ENCODE measurements at places on chromosomes 12 and 14. TPM values are rescaled to one million over a fixed set of nuclear protein-coding genes. Genes with fewer than 3 reads are reported as not detected.
A peak's percentile ranks its signal among the peaks of the same experiment; 100 is the strongest.

GRCh38 chr12:7373226-7373625, 69.4 kb downstream of the ACSM4 start:
- no peak for DNase-seq

GRCh38 chr12:67909091-67909531, 80.1 kb upstream of the IFNG-AS1 start:
- DNase-seq, result peak; percentile 84

DNA sequence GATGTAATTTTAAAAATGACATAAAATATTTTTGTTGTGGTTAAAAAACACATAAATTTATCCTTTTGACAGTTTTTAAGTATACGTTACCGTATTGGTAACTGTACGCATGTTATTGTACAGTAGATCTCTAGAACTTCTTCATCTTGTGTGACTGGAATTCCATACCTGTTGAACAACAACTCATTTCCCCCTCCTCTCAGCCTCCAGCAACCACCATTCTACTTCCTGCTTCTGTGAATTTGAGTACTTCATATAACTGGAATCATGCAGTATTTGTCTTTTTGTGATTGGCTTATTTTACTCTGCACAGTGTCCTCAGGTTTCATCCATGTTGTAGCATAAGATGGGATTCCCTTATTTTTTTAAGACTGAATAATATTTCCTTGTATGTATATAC, 113.6 kb upstream of the ATF1 start:
- DNase-seq, result no peak

- DNase-seq, result no peak
Measured at GRCh38 chr12:52006726-52007157, at the start of gene TAMALIN. Gene TAMALIN (plus strand): TSS chr12:52006946. CDS start chr12:52007020, 74 bp downstream.

DNA sequence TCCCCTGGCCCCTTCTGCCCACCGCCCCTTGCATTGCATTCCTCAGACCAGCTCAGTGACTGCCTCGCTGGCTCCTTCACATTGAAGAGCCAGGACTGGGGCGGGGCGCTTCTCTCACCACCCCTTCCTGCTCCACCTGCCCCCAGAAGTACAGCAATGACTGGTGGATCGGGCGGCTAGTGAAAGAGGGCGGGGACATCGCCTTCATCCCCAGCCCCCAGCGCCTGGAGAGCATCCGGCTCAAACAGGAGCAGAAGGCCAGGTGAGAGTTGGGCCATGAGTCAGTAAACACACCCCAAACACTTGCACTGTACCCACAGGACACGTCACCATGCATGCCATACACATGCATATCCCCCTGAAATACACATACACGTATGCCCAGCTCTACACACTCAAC, 5.8 kb downstream of the CACNB3 start:
- no peak for DNase-seq

- no peak for DNase-seq
Measured at GRCh38 chr14:90678420-90678819, 137.8 kb downstream of the TTC7B start.

DNA sequence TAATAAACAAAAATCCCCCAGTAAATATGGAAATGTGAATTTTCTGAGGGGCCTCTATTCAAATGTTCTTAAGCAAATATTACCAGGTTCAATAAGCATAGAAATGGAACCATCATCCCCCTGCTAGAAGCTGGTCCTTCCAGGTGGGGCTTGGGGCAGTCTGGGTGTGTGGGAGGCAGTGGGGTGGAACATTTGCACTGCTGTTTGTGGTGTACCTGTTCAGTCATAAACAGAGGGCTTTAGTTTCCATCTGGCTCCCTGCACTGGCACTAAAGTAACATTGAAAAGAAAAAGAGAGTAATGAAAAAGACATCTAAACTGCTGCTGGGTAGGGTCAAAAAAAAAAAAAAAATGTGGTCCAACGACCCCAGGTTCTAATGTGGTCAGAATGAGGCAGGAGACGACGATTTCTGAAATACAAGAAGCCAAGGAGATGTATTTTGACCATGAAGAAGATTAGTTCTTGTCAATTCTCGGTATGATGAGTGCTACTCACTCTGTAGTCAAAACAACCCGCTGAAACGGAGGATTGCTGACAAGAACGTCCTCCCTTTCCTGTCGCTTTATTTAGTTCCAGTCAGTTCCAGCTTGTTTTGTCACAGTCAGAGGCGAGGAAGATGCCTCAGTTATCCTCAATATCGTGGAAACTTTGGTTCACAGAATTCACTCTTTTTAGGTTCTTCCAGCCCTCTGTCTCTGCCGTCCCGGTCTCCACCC, 44.2 kb upstream of the MANSC4 start:
- no peak for DNase-seq

DNA sequence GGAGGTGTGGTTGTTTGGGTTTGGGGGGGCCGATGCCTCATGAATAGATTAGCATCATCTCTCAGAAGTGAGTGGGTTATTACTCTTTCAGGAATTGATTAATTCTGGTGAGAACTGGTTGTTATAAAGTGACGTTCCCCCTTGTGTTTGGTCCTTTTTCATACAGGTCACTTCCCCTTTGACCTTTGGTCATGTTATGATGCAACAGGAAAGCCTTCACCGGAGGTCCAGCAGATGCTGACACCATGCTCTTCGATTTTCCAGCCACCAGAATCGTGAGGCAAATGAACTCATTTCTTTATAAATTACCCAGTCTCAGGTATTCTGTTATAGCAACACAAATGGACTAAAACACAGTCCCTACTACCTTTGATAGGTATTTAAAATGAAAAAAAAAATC, 439.4 kb downstream of the NELL2 start:
- no peak for DNase-seq

GRCh38 chr12:89960607-89961394, 252.2 kb upstream of the ATP2B1 start:
- no peak for DNase-seq

DNA sequence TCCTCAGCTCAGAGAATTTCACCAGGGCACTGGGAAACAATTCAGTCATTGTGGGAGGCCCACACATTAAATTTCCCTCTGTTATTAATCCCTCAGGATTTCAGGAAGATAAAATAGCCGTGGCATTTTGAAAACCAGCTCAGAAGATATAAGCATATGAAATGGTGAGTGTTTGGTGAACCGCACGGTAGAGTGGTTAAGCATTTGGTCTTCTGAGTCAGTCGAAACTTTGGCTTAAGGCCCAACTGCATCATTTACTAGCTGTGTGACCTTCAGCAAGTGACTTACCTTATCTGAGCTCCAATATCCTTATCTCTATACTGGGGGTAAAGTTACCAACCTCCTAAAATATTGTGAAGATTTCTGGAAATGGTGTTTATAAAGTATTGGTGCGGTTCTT, 5.2 kb upstream of the VRK1 start:
- no peak for DNase-seq

- no peak for DNase-seq
Measured at GRCh38 chr14:37598747-37599506, 3.5 kb downstream of the TTC6 start.

GRCh38 chr14:90755661-90756304, 60.4 kb downstream of the TTC7B start:
- DNase-seq, result no peak

- no peak for DNase-seq
Measured at GRCh38 chr12:67099858-67100257, 169.3 kb upstream of the CAND1 start.

DNA sequence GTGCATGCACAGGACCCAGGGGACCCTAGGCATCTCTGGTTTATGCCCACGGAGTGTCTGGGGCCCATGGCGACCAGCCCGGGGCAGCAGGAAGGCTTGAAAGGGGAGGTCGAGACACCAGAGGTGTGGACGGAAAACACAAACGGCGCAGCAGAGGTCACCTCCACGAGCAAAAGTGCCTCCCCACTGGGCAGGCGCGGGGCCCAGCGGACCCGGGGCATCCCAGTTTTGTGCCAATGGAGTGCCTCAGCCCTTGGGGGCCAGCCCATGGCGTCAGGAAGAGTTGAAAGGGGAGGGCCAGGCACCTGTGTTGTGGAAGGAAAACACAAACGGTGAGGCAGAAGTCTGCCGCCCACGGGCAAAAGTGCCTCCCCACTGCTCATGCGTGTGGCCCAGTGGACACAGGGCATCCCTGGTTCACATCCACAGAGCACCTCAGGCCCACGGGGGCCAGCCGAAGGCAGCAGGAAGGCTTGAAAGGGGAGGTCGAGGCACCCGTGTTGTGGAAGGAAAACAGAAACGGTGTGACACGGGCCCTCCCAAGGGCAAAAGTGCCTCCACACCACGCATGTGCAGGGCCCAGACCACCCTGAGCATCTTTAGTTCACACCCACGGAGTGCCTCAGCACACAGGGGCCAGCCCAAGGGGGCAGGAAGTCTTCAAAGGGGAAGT, 378.8 kb downstream of the ALG10 start:
- DNase-seq, result no peak

GRCh38 chr12:24767016-24767415, 181.9 kb downstream of the BCAT1 start:
- DNase-seq, result no peak

- no peak for DNase-seq
Measured at GRCh38 chr14:105292826-105293711, 7.7 kb downstream of the BRF1 start.

GRCh38 chr12:75207338-75208083, 2.1 kb downstream of the KCNC2 start:
- no peak for DNase-seq

GRCh38 chr14:58617619-58618018, 20.1 kb upstream of the DACT1 start:
- no peak for DNase-seq

DNA sequence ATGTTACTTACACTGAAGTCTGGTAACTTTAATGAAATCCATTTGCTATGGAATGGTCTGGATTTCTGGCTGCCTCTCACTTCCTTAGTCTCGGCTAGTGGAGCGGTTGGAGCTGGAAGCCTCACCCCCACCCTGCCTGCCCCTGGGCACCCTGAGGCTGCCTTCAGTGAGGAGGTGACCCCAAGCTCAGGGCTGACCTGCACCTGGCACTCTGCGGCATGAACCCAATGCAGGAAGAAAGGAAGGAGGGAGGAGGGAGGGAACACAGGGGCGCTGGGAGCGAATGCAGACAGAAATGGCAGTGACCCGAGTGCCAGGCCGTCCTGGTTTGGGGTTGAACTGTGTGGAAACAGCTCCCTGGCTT, 353.1 kb downstream of the TMEM121 start:
- DNase-seq, result no peak

- DNase-seq, result no peak
Measured at GRCh38 chr14:96269359-96269710, 13.3 kb downstream of the BDKRB1 start.

- no peak for DNase-seq
Measured at GRCh38 chr14:77267937-77268699, 2.9 kb downstream of the NGB start.

GRCh38 chr14:51321036-51321435, 81.0 kb downstream of the TMX1 start:
- no peak for DNase-seq

DNA sequence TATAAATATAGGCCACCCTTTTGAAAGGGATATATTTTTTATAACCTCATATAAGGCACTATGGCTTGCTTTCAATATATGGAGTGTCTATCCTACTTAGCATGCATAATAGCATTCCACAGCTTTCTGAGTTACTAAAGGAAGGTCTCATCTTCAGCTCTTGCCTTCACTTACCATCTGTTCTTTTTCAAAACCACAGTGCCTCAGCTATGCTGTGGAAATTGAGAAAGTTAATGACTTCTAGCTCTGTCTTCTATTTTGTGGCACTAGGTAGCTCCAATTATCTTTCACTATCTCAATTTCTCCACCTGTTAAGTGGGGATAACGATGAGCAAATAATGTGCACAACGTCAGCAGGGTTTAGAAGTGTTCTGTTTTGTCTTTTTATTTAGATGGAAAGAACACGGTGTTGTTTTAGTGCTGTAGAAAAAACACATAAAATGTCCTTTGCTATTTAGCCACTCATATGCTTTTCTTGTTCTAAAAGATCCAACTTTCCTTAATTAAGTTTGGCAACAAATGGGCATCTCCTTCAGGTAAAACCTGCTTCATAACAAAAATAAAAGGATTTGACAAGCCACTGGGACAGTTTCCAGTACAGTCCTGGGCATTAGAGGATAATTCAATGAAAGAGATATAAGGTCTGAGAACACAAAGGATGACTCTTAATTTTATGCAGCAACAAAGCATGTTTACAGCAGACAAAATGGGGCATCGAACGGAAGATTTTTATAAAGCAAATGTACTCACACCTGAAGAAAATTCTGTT, 462.0 kb upstream of the SYT1 start:
- DNase-seq, result no peak

DNA sequence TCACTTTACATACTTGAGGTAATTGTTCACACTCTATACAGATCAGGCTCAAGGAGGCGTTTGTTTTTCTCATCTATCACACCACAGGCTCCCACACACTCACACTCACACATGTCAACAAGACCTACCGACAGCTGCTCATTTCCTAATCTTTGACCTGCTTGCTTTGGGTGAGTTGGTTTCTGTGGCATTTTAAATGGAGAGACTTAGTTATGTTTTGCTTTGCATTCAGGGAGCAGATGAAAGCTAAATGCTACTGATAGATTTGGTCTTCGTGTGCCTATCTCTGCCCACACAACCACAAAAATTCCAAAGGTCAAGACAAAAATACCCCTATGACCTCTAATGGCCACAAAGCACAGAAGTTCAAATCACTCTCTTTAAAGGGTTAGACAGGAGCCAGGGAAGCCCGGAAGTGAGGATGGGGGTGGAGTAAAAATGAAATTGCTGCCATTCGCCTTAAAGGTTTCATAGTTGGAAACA, 203.5 kb upstream of the G2E3 start:
- peak; percentile 2 for DNase-seq

GRCh38 chr14:100553471-100553870, 33.7 kb downstream of the BEGAIN start:
- no peak for DNase-seq

The CD163L1 gene
- 8.8 TPM for total RNA-seq

The PRPH gene
- 6.9 TPM for total RNA-seq

The DDX11 gene
- 22.3 TPM for total RNA-seq

The A2M gene
- not detected for total RNA-seq

The ESYT1 gene
- 119 TPM for total RNA-seq

The CABP1 gene
- not detected for total RNA-seq

The NFKBIA gene
- 58.1 TPM for total RNA-seq
